Suprapubic skin (tissue), 4 donors: ENCODE measurements at places on chromosomes 4 and X. TPM values are rescaled to one million over a fixed set of nuclear protein-coding genes. Genes with fewer than 3 reads are reported as not detected.

DNA sequence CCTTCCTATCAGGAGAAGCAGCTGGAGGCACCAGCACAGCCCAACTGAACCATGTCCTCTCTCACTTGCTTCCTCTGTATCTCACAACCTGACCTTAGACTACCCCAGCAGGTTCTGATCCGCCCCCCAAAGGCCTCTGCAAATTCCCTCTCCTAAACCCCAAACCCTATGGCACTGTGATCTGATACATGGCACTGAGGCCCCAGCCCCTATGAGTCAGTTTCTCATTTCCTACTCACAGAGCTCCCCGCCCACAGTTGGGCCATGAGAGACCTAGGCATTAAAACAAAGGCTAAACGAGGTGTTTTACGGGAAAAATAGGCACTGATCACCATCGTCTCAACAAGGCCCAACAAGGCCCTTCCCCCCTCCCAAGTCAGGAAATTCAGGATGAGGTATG is 19.1 kb downstream of the SASH3 start:
- no peak for DNase-seq

- DNase-seq = no peak
These were observed 140.3 kb upstream of the CXCL13 start for GRCh38 chr4:77465271-77465670.

DNA sequence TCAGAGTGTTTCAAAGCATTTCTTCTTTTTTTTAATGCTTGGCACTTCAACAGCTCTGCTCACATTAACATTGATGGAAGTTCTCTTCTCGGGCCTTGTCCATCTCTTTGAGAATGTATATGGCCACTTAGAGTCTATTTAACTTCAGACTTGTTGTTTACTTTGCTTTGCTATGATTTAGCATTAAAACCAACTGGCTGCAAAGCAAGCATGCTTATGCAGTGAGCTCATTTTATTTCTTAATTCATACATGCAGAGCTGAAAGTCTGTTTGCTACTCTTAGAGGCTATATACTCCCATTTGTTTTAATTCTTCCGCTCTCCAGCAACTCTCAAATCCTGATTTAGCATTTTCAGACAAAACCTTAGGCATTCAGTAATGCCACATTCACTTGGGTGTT is 107.6 kb upstream of the PACRGL start:
- DNase-seq = no peak

Gene UGT2B17
- total RNA-seq = not detected

Gene PPM1K
- 8.9 TPM for total RNA-seq
